ENCODE measurements at places on chromosomes 7 and 10.

GRCh38 chr10:14379556-14380280 lies 49.0 kb upstream of the FRMD4A start:
- DNase-seq, result no peak

DNA sequence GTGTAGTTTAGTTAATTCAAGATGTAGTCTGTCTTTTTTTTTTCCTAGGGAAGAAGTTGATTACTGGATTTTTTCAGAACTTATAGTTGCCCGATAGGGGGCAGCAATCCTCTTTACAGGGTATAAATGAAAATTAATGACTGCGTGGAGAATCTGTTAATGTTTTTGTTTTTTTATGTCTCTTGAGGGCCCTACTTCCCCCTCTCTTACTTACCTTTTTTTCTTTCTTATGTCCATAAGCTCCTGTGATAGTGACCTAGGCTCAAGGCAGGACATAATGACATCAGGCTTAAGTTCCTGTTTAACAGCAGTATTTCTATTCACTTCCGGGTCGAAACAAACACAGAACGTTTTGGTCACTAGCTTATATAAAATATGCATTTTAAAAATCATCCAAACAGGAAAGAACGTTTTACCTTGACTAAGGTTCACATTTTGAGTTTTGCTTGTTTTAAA lies 18.8 kb downstream of the CDC123 start:
- DNase-seq, result peak; percentile 45

DNA sequence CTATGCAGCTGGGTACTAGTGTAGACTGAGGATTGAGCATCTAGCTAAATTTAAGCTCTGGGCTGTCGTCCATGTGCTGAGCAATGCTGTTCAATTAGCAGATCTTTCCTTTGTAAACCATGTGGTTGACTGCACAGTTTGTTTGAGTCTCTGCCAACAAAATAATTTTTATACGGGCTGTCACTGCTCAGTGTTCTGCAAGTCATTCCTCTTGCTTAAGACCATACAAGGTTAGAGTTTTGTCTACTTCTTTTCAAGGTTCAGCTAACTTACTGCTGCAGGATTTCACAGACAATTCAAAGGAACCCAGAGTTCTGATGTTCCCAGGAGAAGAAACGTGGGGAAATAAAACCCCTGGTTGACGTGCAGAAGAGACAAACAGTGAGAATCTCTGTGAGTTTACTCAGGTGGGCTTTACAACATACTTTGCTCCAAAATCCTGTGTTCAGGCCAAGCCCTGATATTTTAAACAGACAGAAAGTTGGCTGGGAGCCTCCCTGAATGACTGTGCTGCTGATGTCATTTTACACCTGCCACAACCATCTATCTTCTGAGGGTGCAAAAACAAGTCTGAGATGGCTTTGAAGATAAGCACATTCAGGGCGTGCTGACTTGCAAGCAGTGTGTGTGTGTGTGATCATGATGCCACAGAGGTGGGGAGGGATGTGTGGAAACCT lies 177.1 kb upstream of the SVIL start:
- no peak for DNase-seq

DNA sequence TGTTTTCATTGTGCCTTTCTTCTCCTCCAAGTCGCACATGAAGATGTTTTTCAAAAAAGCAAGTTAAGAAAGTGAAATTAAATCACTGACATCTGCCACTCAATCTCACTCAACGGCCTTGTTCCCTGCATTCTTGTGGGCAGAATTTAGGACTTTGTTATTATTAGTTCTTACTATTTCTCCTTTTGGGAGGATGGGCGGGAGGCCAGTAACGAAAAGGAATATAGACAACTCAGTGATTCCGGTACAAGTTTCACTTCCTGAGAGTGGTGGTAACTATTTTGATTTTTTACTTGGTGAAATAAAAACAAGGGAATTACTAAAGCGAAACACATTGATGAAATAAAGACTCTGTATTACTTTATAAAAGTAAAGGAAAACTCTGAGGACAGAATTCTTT lies 231.9 kb upstream of the HABP2 start:
- DNase-seq, result no peak

DNA sequence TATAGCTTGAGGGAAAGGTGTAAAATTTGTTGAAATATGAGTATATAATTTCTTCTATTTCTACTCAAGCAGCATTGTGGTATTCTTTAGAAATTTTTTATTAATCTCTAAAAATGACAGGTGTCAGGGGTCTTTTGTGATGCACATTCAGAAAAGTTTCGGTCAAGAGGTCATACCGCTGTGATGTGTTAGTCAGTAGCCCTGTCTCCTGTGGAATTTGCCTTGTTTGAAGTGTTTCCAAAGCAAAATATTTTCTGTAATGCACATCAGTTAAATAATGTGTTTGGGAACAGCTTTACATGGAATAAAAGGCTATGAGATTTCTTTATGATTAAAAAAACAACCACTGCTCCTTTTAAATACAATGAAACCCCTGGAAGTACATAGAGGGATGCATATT lies 35.8 kb downstream of the FOXP2 start:
- DNase-seq, result no peak

DNA sequence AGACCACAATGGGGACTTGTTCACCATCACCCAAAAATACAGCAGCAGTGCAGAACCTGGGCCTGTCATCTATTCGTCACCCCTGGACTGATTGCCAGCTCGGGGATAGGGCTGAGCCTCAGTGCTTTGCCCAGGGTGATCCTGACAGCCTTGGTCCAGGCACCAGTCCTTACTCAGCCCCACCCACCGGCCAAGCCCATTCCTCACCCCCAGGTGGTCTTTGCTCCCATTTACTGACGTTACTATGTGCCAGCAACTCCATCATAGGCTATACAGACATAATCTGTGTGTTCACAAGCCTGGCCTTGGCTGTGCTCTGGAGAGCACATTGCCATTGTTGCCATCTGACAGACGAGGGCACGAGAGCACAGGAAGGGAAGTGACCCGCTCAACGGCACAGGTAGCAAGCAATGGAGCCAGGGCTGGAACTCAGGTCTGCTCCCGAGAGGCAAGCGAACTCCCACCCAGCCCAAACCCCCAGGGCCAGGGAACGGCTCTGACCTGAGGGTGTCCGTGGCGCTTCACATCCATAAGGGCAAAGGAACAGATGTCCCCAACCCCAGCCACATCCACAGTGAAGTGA lies 6.8 kb downstream of the ATG9B start:
- no peak for DNase-seq

- no peak for DNase-seq
Measured at GRCh38 chr10:75234683-75235374, 928 bp downstream of the COMTD1 start.

DNA sequence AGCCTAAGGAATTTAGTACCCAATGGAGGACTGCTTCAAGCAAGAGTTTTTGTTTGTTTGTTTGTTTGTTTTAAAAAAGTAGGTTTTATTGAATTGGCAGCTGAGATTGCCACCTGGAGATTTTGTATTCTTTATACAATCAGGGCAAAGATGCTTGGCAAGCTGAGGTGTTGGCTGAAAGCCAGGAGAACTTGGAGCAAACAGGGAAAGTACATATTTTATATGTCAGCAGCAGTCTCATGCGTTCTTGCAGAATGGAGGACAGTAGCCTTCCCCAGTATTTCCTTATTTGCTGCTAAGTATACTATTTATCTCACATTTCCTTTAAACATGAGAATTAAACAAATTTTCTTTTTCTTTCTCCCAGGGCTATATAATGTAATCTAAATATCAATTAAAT lies 22.6 kb upstream of the ICA1 start:
- no peak for DNase-seq

DNA sequence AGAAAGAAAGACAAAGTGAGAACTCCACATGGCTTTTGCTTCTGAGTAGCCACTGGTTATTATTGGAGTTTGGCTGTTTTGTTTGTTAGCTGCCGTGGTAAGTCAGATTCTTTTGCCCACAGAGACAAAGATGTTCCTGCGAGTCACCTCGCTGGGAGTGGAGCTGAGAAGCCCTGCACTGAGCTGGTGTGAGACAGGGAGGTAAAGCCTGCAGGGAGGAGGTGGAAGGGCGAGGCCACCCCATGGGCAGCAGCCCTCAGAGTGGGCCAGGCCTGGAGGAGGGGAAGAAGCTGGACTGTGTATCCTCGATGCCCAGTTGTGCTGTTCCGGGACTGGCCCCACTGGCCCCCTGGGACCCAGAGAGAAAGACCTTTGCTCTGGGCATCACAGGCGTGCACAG lies 14.3 kb upstream of the NOM1 start:
- no peak for DNase-seq

GRCh38 chr10:61896854-61897661 lies 4.4 kb upstream of the ARID5B start:
- no peak for DNase-seq

- DNase-seq, result no peak
Measured at GRCh38 chr7:47683485-47683898, 101.6 kb upstream of the TNS3 start.

- no peak for DNase-seq
Measured at GRCh38 chr7:77570330-77571011, 33.4 kb downstream of the PTPN12 start.

GRCh38 chr10:95784279-95784913 lies 28.4 kb downstream of the ENTPD1 start:
- no peak for DNase-seq

All from CD8-positive, alpha-beta T cell (primary cell).